Right atrium auricular region (tissue), 2 donors: ENCODE measurements at places on chromosomes 11 and 22. TPM values are rescaled to one million over a fixed set of nuclear protein-coding genes. Genes with fewer than 3 reads are reported as not detected.

TSSK2 gene
- not detected for total RNA-seq

ANKK1 gene
- not detected for total RNA-seq

OR2AG1 gene
- not detected for total RNA-seq

FAM180B gene
- 0.89 TPM for total RNA-seq

ANO1 gene
- 29.4 TPM for total RNA-seq

KCNK7 gene
- total RNA-seq, result 0.39 TPM

HTATIP2 gene
- 19.5 TPM for total RNA-seq

CCDC81 gene
- total RNA-seq, result not detected

ADM2 gene
- total RNA-seq, result 0.08 TPM

PAX6 gene
- total RNA-seq, result not detected

NXPE1 gene
- not detected for total RNA-seq

SHISA8 gene
- total RNA-seq, result 0.67 TPM

SELENOO gene
- total RNA-seq, result 18.0 TPM
